ENCODE measurements at places on chromosomes 12 and 14.
A peak's percentile ranks its signal among the peaks of the same experiment; 100 is the strongest.

DNA sequence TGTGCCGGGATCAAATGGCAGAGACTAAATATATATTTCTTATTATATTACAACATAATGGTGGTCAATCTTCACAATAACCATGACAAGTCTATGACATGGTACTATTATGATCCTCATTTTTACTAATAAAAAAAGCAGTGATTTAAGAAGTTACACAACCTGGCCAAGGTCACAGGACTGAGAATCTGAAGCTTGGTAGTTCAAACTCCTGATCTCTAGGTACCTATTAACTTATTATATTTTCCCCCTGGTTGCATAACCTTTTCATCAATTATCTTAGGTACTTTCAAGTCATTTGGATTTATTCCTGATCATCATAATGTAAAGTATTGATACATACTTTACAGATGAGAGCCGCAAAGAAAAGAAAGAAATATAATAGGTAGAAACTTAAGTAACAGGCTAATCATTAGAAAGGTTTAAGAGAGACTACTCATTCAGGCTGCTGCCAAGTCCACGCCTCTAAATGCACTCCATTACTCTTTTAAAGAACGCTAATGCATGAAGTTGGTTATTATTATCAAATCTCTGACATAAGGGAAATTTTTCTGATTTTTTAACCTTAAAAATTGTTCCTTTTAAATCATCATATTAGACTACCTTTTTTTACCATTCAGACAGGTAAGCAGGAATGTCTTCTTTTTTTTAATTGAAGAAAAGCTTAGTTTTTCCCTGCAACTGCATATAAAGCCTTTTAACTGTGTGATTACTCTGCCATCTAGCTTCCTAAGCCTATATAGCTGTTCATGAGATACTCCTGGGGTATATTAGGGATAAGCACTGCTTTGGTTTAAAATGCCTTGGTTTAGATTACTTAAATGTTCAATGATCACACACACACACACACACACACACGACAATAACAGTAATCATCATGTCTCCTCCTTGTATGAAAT, 35.6 kb downstream of the RPS29 start:
- DNase-seq: peak; percentile 63

- DNase-seq: no peak
Measured at GRCh38 chr12:7134396-7135166, 4.4 kb downstream of the CLSTN3 start.

DNA sequence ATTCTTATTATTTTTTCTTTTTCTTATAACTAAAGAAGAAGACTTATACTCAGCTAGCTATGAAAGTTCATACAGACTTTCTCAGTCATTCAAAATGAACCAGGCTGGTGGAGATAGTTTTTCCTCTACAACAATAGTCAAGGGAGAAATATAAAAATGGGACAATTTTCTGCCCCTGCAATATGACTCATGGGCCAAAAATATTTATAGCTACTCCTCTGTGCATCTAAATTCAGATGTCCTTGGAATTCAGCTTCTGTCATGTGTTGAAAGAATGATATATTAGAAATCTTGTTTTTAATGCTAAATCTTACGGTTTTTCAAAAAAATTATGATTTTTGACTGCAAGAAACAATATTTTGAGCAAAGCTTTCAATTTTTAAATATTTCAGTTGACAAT, 237.2 kb upstream of the SYT10 start:
- DNase-seq: no peak

GRCh38 chr12:4276524-4277204, 3.1 kb downstream of the CCND2 start:
- peak; percentile 94 for DNase-seq

- DNase-seq: no peak
Measured at GRCh38 chr12:99042226-99042625, 397.1 kb downstream of the APAF1 start.

DNA sequence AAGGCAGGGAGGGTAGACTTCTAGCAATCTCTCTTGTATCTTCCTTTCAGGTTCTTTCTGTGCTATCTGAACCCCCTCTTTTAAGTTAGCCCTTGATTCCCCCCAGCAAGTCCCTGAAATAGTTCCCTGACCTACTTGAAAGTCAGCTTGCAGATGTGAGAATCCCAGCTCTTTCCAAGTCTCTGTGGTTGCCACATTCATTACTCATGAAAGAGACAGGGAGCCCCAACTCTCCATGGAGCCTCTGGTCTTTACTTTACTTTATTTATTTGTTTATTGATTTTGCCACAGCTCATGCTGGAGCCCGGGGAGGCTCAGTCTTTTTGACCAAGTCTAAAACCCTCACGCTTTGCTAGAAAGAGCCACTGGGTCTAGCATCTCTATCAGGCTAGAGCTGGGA, 193.6 kb upstream of the FAR2 start:
- no peak for DNase-seq

DNA sequence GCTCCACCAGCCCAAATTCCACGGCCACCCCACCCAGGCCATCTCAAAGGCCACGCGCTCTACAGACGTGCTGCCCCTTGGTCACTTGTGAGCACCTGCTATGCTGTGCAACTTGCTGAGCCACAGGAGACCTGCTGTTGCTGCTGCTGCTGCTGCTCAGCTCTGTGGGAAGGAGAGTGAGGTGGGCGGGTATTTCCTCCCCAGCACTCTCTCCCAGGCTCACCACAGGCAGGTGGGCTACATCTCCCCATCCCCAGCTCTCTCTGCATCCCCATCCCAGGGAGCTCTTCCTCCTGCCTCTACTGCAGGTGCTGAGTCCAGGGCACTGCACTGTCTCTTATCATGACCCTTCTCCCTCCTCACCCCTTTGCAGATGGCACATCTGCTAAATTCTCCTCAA, 306.9 kb downstream of the BCL11B start:
- DNase-seq: no peak

DNA sequence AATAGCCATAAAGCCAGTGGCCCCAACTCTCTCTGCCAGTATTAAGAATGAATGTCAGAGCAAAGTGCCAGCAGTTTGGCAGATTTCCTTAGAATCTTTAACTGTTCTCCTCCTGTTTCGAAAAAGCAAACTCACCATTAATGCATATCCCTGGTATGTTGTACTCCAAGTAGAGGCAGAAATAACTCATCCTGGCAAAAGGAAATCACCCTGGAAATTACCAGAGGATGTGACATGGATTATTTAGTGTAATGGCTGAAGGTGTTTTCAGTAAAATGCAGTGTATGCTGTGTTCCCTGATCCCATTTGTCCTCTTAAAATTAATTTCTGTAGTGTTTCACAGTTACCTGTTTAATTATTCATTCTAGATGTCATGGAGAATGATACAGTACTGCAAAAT, 105.3 kb downstream of the PDZRN4 start:
- no peak for DNase-seq

DNA sequence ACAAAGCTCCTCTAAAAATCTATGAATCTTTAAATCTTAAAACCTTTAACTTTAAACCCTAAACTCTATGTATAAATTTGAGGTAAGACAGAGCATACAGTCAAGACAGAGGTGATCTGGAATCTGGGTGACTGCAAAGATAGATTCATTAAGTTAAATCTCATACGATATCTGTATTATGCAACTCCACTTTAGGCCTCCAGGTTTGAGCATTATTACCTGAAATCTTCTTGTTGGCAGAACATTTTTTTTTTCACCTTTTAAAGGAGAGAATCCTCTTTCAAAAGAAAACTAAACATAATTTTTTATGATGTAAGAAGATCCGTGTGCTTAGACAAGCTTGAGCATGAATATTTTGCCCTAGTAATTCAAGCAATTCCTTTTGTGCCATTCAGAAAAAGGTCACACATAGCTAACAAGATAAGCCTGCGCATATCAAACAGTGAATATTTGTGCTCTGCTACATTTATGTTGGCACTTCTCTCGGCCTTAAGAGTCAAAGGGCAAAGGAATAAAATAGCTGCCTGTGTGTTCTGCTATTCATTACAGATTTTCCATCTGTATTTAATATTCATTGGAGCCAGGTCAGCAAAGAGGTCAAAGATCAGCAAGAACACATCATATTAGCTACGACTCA, 163.3 kb downstream of the TMTC3 start:
- DNase-seq: no peak

- peak; percentile 87 for DNase-seq
Measured at GRCh38 chr12:32399370-32400113, at the start of gene FGD4. FGD4 (plus strand) TSS chr12:32399558.

DNA sequence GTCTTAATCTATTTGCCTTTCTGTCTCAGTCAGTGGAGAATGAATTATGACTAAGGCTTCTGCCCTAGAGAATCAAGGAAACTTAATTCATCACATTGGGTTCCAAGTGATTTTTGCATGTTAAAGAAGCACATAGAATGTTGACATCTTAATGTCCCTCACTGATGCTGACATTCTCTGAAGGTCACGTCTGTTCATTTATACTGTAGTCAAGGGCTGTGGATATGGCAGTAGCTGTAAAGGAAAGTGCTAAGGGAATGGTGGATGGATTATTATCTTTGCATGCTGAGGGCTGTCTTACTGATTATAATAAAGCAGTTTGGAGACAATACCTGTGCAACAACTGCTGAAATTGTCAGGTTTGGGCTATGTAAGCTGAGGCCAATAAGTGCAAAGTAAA, 161.2 kb downstream of the PLCZ1 start:
- DNase-seq: no peak

- no peak for DNase-seq
Measured at GRCh38 chr14:80385336-80385735, 174.0 kb upstream of the DIO2 start.

DNA sequence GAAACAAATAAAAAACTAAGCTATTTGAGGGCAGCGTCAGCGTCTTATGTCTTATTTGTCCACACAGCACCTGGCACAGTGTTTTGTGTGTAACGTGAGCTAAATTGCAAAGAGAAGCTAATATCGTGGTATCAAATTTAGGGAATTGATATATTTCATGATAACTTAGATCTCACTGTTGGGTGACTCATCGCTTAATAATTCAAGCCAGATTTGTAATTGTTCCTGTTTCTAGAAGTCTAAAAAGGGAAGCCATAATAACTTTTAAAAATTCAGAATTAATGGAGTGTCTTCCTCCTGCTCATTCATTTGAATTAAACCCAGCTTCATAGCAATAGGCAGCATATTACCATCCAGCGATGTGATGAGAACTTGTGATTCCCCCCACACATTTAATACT, 214.7 kb downstream of the PDZRN4 start:
- no peak for DNase-seq

GRCh38 chr12:49825971-49826421, 2.2 kb downstream of the NCKAP5L start:
- DNase-seq: no peak

GRCh38 chr12:79098530-79098929, 234.0 kb downstream of the SYT1 start:
- DNase-seq: no peak

GRCh38 chr12:62960324-62960723, 25.4 kb upstream of the PPM1H start:
- DNase-seq: no peak

- DNase-seq: no peak
Measured at GRCh38 chr12:112677050-112677765, 114.3 kb upstream of the RPH3A start.

GRCh38 chr12:113198296-113198695, 12.8 kb downstream of the RITA1 start:
- DNase-seq: no peak

GRCh38 chr12:92740411-92740810, 37.6 kb downstream of the PLEKHG7 start:
- DNase-seq: no peak

DNA sequence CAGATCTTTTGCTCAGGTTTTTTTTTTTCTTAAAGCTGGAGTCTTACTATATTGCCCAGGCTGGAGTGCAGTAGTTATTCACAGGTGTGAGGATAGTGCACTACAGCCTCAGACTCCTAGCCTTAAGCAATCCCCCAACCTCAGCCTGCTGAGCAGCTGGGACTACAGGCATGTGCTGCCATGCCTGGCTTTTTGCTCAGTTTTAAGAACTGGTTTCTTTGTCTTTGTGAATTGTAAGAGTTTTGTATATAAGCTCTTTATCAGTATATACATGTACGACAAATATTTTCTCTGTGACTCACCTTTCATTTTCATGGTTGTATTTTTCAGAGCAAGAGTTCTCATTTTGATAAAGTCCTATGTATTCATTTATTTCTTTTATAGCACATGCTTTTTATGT, 33.3 kb upstream of the C2CD5 start:
- DNase-seq: no peak

DNA sequence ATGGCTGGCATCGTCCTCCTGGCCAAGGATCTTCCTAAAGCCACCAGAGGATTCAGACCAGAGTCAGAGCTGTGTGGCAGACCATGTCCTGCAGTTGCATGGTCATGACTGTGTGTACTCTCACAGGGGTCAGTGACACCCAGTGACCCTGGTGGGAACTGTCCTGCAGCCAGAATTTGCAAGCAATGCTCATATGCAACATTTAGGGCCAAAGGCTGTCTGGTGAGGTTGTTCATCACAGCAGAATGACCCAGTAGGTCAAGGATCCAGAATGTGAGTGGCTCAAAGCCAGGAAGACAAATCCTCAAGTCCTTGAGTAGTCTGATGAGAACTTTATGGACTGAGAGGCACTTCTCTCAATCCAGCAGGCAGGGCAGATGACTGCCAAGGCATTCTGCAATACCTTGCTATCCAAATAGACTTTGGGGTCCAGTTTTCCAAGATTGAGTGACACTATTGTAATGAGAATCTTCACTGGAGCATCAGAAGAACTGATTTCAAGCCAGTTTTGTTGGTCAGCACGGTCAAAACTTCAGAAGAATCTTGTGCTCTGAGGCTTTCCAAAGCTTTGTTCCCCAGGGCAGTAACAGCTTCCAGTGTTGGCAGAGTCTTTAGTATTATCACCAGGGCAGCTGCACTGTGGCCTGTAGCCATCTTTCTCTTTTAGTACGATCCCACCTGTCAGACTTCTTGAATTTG, 122.0 kb downstream of the PTCSC3 start:
- no peak for DNase-seq

DNA sequence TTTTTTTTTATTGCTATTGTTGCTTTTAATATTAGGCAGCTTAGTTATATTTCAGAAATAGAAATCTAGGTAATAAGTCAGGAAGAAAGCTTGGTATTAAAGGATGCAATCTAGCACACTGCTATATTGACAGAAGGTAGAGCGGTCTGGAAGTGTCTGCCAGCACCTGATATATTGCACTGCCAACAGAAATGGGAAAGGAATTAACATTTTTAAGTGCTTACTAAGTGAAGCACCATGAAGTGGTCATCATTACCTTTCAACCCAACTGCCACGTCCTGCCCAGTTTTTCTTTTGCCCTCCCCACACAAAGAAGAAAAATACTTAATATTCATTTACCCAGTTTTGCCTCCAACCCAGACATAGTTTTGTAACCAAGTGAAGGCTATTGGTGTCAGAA, 163.5 kb downstream of the KITLG start:
- DNase-seq: no peak

GRCh38 chr12:100741084-100741711, 53.4 kb upstream of the ANO4 start:
- DNase-seq: peak; percentile 53

- DNase-seq: no peak
Measured at GRCh38 chr14:100303925-100304324, 2.3 kb downstream of the SLC25A29 start.

- DNase-seq: peak; percentile 71
Measured at GRCh38 chr14:102560458-102561261, 31.8 kb upstream of the RCOR1 start.

All from Karpas-422 (cell line).